ENCODE measurements at places on chromosomes 12 and 14.

GRCh38 chr12:103852498-103852997 is 11.5 kb upstream of the NT5DC3 start:
- no peak for DNase-seq

DNA sequence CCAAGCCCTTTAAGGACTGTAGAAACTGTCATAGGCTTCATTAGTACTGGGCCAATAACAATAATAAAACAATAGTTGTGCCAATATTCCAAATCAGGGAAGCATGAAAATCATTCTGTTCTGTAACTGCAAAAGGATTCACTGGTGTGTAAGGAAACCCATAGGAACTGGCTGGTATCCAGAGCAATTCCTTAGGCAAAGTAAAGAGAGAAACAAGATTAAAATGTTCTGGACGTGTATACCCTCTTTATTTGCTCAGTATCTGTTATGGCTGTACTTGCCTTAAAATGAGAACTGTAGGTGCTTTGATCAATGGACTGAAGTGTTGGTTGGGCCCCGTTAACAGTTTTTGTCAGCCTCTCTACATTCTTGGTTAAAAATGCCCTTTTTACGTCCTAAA is 72.4 kb upstream of the STAC3 start:
- DNase-seq: no peak

GRCh38 chr12:127809275-127809674 is 457.7 kb upstream of the TMEM132C start:
- no peak for DNase-seq

- no peak for DNase-seq
These were observed 22.2 kb upstream of the ABCD4 start for GRCh38 chr14:74324931-74325361.

- DNase-seq: no peak
These were observed 120.0 kb downstream of the SCARB1 start for GRCh38 chr12:124743479-124744272.

DNA sequence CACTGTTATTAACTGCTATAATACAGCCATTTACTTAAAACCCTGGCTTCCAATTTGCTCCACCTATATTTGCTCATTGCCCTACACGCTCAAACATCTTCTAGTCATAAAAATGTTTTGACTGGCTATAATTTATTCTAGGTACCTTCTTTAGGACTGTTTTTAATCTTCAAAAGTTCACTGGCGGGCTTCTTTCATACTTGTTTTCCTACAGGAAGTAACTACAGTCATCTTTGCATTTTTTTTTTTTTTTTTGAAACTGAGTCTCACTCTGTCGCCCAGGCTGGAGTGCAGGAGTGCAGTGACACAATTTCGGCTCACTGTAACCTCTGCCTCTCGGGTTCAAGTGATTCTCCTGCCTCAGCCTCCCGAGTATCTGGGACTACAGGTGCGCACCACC is 32.5 kb downstream of the MPHOSPH9 start:
- DNase-seq: no peak

- no peak for DNase-seq
These were observed 9.7 kb upstream of the HCAR1 start for GRCh38 chr12:122740351-122740750.

DNA sequence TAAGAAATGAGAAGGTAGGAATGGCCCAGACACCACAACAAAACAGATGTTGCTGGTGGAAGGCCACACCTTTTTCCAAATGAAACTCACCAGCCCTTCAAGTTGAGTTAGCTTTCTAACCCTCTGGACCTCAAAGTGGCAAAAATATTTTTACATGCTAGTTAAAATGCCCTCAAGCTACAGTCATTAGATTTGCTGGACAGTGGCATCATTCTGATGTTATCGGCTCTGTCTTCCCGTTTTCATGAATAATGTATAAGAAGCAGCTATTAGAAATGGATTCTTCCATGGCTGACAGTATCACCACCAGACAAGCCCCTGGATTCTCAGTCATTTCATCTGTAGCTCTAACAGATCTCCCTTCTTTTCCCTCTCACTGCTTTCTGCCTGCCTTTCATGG is 37.1 kb upstream of the PLXNC1 start:
- DNase-seq: no peak

- peak; percentile 22 for DNase-seq
These were observed 777 bp downstream of the ZFP36L1 start for GRCh38 chr14:68791902-68792677.
